OCI-M1 (cell line): ENCODE measurements at places on chromosomes 3 and 15.
A peak's percentile ranks its signal among the peaks of the same experiment; 100 is the strongest.

DNA sequence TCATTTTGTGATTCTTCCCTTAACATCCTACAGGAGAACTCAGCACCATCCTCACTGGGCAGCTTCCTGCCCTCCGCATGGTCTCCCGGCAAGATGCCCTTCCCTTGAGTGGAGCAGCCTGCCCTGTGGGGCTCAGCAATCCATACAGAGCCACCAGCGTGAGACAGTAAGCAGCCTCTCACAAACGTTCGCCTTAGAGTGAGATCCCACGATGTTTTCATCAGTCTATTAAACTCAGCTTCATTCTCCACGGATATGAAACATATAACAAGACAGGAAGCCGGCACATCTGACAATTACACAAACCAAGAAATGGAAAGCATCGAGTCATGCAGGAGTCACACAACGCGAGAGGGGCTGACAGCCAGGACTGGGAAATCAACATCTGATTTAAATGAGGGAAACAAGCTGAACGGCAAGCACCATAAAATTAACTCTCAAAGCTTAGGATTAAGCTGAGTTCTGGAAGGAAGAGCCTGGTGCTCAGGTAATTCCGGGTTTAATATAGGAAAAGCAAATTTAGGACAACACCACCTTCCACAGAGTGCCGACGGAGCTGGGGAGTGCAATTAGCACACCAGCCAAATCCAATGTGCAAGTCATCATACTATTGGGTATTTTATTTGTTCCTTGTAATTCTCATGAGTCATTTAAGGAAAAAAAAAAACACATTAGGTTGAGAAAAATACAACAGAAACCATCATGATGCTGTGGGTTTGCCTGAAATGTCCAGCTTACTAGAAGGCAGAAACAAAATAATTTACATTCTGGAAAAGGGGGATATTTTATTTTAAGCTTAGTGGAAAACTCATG lies 272.0 kb downstream of the OCA2 start:
- no peak for DNase-seq

- DNase-seq, result no peak
Measured at GRCh38 chr15:81257435-81257834, 60.8 kb downstream of the IL16 start.

GRCh38 chr3:197592361-197593045 lies 36.7 kb upstream of the BDH1 start:
- peak; percentile 80 for DNase-seq

DNA sequence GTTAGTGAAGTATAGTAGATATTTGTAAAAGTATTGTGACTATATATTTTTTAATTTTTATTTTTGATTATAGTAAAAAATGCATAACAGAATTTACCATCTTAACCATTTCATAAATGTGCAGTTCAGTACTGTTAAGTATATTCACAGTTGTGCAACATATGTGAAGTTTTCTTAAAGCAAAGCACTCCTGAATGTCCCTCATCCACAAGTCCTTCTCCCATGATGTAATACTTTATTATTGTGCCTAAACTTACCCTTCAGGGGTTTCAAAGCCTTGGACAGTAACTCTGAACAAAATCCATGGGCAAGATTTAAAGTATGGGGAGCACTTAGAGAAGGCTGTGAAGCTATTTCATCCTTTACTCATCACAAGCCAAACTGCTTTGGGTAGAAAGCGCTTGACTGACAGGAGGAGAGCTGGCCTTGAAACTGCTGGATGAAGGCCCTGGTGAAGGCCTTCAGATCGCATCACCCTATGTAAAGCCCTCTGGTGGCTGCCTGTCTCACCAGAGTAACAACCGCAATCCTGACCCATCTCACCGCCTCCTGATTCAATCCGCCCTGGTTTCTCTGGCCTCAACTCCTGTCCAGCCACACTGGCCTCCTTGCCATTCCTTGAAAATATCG lies 28.0 kb downstream of the LSM3 start:
- peak; percentile 19 for DNase-seq
